Stimulated activated CD8-positive, alpha-beta memory T cell treated with anti-CD3 and anti-CD28 coated beads, Interleukin-12 subunit alpha, Interleukin-12 subunit beta, amount 100 ng/mL, for 4 hours (primary cell): ENCODE measurements at places on chromosomes 5 and 9.

DNA sequence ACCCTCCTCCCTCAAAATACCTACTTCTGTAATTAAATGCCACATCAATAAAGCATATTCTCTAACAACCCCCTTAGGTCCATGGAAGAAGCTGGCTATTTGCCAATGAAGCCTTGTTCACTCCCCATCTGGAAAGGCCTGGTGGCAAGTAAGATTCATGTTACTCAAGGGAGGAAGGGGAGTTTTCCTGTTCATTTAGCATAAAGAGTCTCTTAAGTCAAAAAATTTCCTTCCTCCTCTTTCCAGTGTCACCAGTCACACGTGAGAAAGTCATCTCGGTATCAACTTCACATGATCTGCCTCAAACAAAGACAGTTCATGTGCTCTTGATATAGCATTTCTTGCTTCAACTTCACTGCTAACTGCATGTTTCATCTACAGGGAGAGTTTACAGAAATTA lies 32.7 kb upstream of the RIC1 start:
- no peak for DNase-seq

GRCh38 chr9:95645992-95646391 lies 129.2 kb upstream of the PTCH1 start:
- DNase-seq = no peak

DNA sequence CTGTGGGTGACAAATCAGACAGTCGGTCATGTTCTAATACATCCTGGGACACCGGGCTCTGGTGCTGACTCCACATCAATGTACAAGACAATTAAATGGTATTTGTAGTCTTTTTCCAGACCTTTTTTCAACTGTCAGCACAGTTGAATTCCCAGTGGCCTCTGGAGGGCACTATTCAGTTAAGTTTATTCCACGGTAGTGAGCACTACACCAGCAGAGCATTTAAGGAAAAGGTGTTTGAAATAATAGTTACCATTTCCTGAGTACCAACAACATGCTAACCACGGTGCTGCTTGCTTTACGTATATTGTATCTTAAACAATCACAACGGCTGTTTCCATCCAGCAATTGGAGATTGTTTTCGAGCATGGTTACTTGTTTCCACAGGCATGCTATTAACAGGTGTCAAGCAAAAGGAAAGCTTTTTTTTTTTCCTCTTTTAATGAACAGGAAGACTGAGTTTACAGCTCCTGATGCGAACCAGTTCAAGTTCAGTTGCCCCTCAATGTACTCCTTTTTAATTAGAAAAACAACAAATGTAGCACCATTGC lies 186.7 kb downstream of the PDZD2 start:
- DNase-seq = no peak

DNA sequence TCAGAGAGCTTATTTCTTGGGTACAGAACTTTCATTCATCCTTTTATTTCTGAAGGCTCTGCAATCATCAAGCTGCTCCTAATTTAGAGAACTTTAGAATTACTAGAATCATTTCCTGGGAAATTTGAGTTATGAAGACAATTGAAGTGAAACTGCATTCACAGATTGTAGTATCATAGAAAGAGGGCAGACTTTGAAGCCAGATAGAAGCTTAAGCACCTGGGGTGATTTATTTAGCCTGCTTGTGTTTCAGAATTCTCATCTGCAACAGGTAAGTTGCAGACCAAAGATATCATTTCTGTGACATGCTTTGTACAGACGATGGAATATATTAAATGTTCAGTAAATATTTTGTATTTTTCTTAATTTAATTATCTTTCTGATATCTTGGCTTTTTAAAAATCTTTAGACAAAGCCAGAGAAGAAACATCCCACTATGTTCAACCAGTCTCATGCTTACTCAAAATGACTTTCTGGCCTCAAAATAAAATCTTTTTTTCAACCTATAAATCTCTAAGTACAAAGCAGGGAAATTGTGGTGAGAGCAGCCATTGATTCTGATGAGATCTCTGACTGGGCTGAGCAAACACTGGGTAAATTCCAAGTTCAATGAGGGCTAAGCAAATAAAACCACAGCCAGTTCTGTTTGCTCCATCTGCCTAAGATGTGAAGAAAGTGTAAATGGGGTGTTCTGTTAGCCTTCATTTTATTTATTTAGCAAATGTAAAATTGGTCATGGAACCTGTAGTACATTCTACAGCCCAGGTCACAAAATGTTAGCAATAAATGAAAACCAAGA lies 264.7 kb upstream of the CCNG1 start:
- no peak for DNase-seq

GRCh38 chr5:72028382-72028781 lies 78.9 kb upstream of the MAP1B start:
- DNase-seq = no peak

- DNase-seq = no peak
Measured at GRCh38 chr9:137224830-137225694, at the start of gene CYSRT1. Gene CYSRT1, plus strand, starts transcription at chr9:137225174. Its CDS starts 448 bp downstream, at chr9:137225622.

DNA sequence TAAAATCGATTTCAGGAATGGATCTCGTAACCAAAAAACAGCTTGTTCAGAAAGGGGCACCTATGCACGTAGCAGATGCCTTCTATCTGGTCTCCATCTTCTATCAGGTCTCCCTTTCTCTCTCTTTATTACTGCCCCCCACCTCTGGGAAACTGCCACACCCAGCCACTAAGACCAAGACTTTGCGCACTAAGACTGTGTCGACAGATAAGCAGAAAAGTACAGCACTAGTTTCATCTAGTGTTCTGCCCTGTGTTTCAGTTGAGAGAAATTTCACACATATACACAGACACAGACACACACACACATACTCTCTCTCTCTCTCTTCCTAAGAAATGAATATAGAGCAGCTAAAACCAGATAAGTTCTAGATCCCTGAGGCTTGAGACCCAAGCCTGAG lies 210.1 kb upstream of the MAP3K1 start:
- DNase-seq = no peak

- DNase-seq = no peak
Measured at GRCh38 chr9:101893661-101894646, 155.5 kb upstream of the GRIN3A start.

DNA sequence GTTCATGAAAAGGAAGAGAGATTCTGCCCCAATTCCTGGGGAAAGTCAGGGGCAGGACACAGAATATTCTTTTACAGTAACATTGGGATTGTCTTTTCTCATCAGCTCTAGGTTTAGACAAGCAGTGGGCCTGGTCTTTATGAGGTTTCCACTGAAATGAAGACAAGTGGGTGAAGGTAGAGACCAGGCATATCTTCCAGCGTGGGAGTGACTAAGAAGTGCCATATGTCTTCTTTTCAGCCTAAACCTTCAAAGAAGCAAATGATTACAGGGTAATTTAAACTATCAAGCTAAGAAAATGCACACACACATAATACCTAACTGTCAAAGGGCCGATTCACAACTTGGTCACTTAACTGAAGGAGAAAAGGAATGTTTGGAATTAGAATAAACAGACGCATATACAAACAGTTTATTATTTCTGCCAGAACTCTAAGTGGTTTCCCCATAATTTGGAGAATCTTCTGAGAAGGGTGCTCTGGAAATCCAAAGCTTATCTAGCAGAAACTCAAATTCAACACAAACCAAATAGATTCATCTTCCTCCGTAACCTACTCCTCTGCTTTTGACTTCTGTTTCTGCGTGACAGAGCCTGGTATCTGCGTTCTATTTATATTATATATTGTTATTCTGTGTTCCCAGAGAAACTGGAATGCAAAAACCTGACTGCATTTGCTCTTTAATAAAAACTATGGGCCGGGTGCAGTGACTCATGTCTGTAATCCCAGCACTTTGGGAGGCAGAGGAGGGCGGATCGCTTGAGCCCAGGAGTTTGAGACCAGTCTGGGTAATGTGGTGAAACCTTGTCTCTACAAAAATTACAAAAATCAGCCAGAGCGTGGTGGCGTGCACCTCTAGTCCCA lies 22.0 kb upstream of the TEK start:
- DNase-seq = no peak

DNA sequence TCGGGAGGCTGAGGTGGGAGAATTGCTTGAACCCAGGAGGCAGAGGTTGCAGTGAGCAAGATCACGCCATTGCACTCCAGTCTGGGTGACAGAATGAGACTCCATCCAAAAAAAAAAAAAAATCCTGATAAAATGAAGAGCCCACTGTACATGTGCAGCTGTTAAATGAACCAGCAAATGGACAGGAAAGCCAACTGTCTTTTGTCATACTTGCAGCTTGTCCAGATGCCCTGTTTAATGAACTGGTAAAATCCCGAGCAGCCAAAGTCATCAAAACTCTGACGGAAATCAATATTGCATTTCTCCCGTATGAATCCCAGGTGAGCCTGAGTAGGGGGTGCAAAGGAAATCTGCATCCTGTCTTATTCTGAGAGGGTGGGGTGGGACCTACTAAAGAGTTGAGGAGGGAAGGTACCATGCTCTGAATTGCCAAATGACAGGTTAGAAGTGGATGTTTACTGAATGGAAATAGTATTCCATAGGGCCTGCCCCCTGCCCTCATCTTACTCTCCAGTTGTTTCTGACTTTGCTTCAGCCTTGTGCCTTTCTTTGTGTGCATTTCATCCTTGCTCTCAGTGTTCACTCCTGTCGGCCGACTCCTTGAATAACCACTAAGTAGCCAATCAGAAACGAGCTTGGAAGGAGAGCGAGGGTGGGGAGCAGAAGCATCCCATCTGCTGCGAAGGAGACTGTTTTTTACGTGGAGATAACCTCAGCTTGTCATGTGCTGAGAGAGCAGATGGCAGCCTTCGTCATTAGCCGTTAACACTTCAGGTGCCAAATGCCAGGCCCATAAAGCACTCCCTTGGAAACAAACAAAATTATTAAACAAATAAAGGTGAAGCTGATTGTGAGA lies 45.7 kb upstream of the CFAP157 start:
- DNase-seq = no peak

- no peak for DNase-seq
Measured at GRCh38 chr5:37494756-37495155, 115.6 kb downstream of the WDR70 start.

GRCh38 chr5:173989432-173990082 lies 587 bp downstream of the C5orf47 start:
- DNase-seq = no peak

GRCh38 chr9:131744171-131744719 lies 4.4 kb upstream of the RAPGEF1 start:
- no peak for DNase-seq

- no peak for DNase-seq
Measured at GRCh38 chr9:130846487-130847305, 11.6 kb downstream of the ABL1 start.

DNA sequence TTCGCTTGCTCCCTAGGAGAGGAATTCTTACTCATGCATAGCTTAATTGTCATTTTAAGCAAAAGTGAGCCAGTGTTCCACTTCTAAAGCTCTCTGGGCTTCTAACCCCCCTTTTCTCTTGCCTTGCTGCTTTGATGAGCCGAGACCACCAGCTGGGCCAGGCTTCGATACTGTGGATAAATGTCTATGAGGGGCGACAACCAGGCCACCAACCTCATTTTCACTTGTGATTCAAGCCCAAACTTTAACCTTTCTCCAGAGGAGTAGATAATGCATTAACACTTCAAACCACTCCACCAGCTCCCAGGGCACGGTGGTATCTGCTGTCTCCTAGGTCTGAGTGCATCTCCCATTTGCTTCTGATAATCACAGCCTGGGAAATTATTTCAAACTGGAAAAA lies 205.6 kb downstream of the PSAT1 start:
- no peak for DNase-seq

- no peak for DNase-seq
Measured at GRCh38 chr9:20651939-20652338, 29.6 kb upstream of the MLLT3 start.

DNA sequence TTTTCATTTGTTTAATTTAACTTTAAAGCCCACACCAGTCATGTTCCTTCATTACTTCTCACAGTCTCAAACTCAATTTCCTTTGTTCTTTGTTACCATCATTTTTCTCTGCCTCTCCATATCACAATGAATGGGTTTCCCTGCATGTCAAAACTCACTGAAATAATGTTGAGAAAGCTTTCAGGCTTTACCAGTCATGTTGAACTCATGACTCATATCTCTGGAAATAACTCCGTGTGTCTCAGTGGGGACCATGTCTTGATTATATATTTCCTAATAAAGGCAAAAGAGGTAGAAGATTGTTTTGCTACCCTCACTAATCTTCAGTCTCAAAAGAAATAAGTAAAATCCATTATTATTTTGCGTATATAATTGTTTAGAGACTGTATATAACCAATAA lies 231.2 kb downstream of the CHSY3 start:
- no peak for DNase-seq

GRCh38 chr9:126470241-126470993 lies 143.3 kb upstream of the LMX1B start:
- no peak for DNase-seq

GRCh38 chr5:11050596-11051304 lies 289.7 kb upstream of the DAP start:
- DNase-seq = no peak

- DNase-seq = no peak
Measured at GRCh38 chr5:136159457-136159856, 26.8 kb downstream of the SMAD5 start.

- no peak for DNase-seq
Measured at GRCh38 chr9:89759572-89759971, 154.8 kb downstream of the GADD45G start.

DNA sequence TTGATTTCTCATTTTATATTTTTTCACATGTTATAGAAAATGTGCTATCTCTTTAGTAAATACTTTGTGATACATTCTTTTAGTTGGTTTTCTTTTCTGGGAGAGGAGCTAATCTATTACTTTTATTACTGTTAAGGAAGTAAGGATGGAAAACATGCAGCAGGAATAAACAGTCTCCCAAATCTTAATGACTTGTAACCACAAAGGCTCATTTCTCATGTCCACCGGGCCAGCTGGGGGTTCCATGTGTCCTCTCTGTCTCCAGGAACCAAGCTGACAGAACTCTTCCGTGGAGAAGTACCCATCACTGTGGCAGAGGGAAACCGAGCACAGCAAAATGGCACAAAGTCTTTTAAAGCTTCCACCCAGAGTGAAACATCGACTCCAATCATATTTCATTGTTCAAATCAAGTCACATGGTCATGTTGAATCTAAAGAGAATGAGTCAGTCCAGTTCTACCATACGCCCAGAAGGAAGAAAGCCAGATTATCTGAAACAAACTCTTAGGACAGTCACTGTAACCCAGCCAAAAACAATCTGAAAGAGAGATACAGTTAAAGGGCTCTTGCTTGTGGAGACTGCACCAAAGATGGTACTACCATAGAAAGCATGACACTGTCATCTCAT lies 97.1 kb upstream of the CDH6 start:
- DNase-seq = no peak

DNA sequence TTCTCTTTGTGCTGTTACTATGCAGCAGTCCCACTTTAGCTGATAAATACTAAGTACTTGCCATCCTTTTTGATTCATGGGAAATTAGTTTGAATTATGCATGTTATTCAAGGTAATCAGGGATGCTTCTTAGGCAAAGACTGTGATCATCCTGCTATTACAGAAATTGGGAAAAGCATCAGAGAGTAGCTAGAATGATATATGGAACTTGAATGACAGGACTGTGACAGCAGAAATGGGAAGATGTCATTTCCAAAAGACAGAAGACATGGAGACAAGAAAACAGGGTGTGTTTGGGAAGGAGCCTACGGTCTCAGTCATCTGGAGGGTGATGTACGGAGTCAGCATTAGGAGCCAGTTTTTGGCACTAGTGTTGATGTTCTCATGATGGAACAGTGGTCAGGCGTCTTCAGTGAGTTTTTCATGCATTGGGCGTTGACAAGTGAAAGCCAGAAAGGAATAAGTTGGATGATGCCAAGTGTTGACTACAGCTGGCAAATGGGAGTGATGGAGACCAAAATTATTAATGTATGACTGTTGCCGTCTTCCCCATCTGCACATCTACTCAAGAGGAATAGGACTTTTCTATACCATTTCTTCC lies 70.4 kb downstream of the TMEM167A start:
- DNase-seq = no peak

- no peak for DNase-seq
Measured at GRCh38 chr9:115291841-115292240, 173.9 kb upstream of the TNC start.

- no peak for DNase-seq
Measured at GRCh38 chr5:52498607-52499006, 289.1 kb upstream of the ITGA1 start.
